ENCODE measurements at places on chromosomes 7 and 10.

DNA sequence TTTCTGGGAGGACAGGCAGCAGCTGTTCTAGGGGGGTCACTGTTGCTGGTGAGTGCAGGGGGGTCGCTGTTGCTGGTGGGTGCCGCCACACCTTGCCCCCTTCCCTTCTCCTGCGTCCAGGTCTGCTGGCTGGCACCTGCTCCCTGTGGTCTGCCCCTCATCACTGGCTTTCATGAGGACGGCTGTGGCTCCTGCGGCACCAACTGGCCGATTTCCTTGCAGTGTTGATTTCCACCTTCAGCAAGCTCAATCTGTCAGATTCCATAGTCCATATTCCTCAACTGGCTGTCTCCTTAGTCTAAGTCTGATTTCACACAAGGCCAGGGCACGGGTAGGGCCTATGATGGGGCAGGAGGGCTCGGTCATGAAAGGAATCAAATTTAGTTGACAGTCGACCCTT lies 23.4 kb upstream of the GRB10 start:
- no peak for DNase-seq

GRCh38 chr10:117552156-117552631 lies 9.6 kb downstream of the EMX2 start:
- no peak for DNase-seq

GRCh38 chr10:116748041-116748440 lies 5.7 kb upstream of the HSPA12A start:
- no peak for DNase-seq

- DNase-seq, result no peak
These were observed 1.4 kb downstream of the ITGB1 start for GRCh38 chr10:32956365-32957197.

DNA sequence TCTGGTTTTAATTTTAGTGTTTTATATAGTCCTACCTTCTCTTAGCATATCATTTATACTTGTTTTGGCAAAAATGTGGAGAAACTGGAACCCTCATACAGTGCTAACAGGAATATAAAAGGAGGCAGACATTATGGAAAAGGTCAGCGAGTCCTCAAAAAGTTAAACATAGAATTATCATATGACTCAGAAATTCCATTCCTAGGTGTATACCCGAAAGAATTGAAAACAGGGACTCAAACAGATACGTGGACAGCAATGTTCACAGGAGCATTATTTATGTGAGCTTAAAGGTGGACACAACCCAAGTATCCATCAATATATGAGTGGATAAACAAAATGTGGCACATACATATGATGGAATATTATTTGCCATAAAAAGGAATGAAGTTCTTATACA lies 51.5 kb downstream of the VAX1 start:
- DNase-seq, result no peak

DNA sequence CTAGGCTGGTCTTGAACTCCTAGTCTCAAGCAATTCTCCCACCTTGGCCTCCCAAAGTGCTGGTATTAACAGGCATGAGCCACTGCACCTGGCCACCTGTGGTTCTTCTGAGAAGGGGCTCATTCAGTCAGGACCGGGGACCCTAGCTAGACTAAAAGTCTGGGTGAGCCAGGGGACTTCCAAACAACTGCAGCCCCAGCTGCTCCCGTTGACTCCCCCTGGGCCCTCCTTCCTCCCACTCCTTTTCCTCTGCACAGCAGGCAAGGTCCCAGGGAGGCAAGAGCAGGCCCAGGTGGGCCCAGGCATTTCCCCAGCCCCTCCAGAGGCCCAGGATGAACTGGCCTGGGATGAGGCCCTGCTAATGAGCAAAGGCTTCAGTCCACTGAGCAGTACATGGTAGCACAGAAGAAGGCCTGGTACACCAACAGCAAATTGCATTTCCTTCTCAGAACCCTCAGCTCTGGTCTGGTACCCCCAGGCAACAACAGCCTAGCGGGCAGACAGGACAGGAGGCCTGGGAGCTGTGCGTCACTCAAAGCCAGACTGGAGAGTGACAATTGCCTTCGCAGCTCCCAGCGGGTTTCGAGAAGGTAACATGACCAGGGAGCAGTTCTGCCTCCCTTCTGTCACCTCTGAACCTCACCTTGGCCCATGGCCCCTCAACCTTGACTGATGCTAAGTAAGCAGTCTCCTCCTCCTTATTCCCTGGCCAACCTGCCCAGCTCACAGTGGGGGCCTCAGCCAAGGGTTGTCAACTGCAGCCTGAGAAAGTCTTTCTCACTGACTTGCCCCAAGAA lies 30.7 kb upstream of the HSPA12A start:
- DNase-seq, result no peak

DNA sequence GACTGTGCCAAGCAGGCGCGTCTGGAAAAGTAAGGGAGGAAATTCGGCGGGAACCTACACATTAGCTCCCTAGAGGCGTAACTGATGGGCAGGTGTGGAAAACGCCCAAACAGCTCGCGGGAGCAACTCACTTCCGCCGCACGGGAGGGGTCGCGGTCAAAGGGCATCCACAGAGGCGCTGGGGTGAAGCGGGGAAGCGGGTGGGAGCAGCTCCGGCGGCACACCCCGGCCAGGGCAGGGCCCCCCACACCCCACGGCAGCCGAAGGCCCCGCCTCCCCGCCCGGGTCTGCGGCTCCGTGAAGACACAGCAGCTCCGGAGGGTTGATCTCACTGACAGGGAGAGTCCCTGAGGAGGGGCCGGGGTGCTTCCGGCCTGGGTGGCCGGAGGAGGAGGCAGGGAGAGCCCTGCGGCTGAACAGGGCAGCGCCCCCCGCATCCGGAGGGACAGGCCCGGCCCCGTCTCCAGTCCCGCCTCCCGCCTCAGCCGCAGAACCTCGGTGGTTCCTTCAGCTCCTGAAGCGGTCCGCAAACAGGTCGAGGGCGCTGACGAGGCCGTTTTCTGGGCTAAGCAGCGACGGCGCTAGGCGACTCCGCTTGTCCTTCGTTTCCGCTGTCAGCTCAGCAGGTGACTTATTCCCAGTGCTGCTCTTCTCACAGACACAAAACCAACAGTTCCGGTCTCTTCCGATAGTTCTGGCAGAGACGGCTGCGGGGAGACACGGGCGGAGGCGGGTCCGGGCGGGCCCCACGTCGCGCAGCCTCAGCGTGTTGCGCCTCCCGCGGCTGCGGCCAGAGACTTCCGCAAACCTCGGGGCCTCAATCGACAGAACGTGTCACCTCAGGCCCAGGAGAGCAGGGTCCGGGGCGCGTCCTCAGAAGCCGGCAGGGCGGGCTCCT lies 276.1 kb downstream of the DNAJB6 start:
- no peak for DNase-seq

DNA sequence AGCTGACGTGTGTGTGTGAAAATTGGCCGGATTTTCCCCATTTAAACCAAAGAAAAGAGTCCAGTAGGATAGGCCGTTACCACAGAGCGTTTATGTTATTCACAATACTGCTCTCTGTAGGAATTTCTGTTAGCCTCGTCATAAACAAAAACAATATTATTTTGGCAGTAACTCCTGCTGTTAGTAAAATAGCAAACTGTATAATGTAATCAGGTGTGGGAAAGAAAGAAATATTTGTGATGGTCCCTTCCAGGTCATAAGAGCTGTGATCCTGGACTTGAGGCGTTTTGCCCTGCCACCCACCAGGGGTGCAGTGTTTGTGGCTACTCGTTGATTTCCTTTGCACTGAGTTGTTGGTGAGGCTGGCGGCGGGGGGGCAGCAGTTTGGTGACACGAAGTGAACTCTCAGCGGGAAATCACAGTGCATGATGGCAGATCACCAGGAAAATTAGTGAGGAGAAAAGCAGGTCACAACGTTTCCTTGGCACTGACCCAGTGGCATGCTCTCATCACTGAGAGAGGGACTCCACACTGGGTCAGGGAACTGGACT lies 2.8 kb downstream of the EEPD1 start:
- no peak for DNase-seq

DNA sequence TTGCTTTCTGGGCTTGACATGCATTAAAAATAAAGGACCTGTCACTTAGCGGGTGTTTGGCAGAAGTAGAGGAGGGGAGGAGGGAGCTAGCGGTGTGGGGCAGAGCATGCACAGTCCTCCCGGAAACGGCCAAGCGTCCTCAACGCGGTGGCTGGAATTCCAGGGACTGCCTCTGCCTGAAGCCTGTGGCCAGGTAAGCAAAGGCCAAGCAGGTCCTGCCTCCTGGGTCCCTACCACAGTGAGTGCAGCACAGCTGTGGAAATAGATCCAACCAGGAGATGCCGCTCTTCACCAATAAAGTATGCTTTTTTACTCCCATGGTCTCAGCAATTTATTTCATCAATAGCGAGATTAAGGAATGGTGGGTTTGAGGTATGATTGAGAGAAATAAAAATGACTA lies 323.4 kb downstream of the WDR37 start:
- DNase-seq, result no peak

GRCh38 chr7:152144557-152145245 lies 119.2 kb downstream of the GALNT11 start:
- DNase-seq, result no peak

GRCh38 chr7:150966002-150966401 lies 12.1 kb downstream of the KCNH2 start:
- DNase-seq, result no peak

- DNase-seq, result no peak
These were observed 30.6 kb downstream of the APBB1IP start for GRCh38 chr10:26468700-26469099.

DNA sequence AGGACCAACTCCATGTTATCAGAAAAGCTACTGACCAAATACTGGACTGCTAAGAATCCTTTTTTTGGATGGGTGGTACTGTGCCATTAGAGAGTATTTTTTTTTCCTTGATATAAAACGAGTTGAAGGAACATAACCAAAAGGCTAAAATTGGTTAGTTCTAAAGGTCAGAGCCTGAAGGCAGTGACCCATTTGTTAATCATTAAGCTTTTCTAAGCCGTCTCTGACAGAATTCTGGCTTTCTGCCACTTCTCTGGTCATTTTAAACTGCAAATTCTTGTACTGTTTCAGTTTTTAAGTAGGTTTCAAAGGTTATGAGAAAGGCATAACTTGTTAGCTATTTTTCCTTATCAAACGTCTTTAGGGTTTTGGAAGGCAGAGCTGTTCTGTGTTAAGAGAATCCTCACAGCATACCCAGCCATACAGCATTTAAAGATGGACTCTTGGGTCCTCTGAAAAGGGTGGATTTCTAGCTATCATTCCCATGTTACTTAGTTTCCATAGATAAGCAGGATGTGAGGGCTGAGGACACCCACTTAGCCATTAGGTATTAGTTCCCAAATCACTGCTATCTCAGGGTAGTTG lies 196.8 kb downstream of the RNLS start:
- DNase-seq, result no peak

- no peak for DNase-seq
These were observed 7.9 kb upstream of the WIPF3 start for GRCh38 chr7:29798422-29798821.

DNA sequence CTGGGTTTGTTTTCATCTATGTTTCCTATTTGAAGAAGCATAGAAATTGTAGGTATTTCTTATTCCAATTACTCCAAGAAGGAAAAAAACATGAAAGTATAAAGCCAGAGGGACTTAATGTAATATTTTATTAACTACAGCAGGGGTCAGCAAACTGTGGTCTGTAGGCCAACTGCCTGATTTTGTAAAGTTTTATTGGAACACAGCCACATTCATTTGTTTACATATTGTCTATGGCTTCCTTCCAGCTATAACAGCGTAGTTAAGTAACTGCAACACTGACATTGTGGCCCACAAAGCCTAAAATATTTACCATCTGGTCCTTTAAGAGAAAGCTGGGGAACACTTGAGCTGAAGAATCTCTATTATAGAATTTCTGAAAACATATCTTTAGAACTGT lies 306.2 kb downstream of the BICC1 start:
- no peak for DNase-seq

- no peak for DNase-seq
These were observed 5.6 kb downstream of the IL6 start for GRCh38 chr7:22732556-22733126.

GRCh38 chr10:70367195-70367796 lies 15.1 kb downstream of the LRRC20 start:
- DNase-seq, result no peak

GRCh38 chr7:39299695-39300094 lies 266.5 kb upstream of the YAE1 start:
- DNase-seq, result no peak

DNA sequence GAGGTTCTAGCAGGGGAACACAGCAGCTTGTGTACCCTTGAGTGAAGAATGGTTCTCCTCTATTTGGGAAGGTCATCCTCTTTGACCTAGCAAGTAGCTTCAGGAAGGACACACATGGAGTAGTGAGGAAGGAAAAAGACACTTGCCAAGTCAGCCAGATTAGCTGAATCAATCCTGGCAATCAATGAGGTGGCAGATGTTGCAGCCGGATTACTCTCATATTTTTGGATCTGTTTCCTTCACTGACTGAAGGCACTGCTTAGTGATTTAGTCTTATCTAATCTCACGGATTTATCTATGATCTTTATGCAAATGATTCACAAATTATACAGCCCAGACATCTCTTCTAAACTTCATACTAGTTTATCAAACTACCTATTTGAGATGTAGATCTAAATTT lies 218.8 kb downstream of the GPR158 start:
- DNase-seq, result no peak

GRCh38 chr7:73905360-73905759 lies 44.4 kb downstream of the TMEM270 start:
- DNase-seq, result no peak

DNA sequence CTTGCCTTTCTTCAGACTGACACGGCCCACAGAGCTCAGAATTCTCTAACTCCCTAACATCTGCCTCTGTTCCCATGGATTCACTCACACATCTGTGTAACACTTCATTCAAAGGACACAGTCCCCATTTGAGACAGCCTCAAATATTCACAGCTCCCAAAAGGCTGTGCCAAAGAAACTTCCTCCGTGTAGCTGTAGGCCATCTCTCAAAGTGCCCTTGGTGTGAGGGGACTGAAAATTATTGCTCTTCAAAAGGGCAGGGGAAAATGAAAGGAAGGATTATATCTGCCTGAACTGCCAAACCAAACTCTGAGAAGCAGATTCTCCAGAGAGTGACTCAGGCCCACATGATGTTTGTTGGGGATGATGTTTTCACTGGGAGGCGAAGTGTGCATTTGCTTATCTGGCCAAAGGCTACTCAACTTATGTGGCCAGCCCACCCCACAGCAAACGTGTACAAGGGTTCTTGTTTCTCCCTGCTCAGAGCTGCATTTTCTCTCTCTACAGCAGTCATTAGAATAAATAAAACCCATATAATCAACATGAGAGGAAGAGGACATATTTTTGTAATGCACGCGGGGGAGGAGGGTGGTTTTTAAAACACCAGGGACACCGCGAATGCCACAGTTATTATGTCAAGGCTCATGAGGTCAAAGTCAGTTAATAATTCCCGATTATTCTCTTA lies 302.4 kb upstream of the NFE2L3 start:
- DNase-seq, result no peak

DNA sequence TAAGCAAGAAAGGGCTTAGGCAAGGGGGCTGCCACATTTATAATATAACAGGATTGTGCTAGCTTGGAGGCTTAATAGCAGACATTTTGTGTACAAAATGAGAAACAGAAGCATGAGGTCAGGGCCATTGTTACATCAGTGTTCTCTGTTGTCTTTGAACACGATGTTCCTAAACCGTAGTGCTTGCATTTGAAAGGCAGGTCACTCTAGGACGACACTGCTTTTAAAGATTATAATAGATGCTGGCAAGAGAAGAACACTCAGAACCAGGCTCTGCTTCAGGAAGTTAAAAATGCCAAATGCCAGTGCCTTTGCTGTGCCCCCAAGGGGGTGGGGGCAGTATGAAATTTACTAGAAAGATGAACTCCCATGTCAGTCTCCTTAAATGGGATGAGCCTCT lies 91.1 kb downstream of the SORCS3 start:
- DNase-seq, result no peak

- no peak for DNase-seq
These were observed 14.0 kb downstream of the SLC16A12 start for GRCh38 chr10:89521368-89521767.

- DNase-seq, result no peak
These were observed at the start of gene AZGP1 for GRCh38 chr7:99975782-99976521. Gene AZGP1 (minus strand): TSS chr7:99976031. CDS start chr7:99976020, 11 bp downstream.
